ENCODE measurements at places on chromosomes 3 and 15. TPM values are rescaled to one million over a fixed set of nuclear protein-coding genes. Genes with fewer than 3 reads are reported as not detected.

LIPH gene
- total RNA-seq, result 2.5 TPM

GAP43 gene
- total RNA-seq, result 0.21 TPM

CKMT1A gene
- total RNA-seq, result 6.5 TPM

ALPK3 gene
- total RNA-seq, result 54.5 TPM

HHATL gene
- total RNA-seq, result not detected

POLG gene
- 59.1 TPM for total RNA-seq

CCNB2 gene
- total RNA-seq, result 15.8 TPM

MKRN3 gene
- total RNA-seq, result 3.1 TPM
